ENCODE measurements at places on chromosomes 7 and 10.

DNA sequence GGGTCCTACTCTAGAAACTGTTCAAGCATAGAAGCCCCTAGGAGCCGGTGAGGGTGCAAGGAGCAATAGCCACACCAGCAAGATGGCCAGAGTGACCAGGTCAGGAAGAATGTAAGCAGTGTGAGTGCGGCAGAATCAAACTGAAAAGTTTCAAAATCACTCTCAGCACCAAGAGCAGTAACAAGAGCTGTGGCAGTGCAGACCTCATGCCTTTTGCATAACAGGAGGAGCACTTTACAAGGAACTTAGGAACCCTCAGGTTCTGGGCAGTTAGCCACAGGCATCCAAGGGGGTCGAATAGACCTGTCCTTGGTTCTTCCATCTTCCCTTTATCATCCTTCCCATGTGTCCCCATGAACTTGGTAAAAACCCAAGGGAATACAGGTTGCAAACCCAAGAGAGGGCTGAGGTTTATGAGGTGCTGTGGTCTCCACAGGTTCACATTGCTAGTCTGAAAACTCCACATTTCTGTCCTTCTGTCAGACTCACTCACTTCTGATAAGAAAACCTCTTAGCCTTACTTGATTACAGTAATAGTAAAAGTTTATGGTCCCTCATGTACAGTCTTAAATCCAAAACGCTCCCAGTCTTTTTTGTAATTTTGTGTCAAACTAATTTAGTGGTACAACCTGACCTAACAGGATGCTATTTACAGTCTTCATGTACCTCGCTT lies 78.4 kb downstream of the PON1 start:
- DNase-seq = no peak

GRCh38 chr7:28606421-28606820 lies 194.1 kb downstream of the CREB5 start:
- DNase-seq = no peak

GRCh38 chr7:114426824-114427223 lies 12.2 kb downstream of the FOXP2 start:
- DNase-seq = peak; percentile 18

- DNase-seq = no peak
Measured at GRCh38 chr7:138477081-138477578, 17.1 kb downstream of the TRIM24 start.

GRCh38 chr10:24277771-24278170 lies 68.8 kb downstream of the KIAA1217 start:
- DNase-seq = no peak

GRCh38 chr10:119479532-119479931 lies 63.0 kb downstream of the RGS10 start:
- DNase-seq = no peak

- no peak for DNase-seq
Measured at GRCh38 chr7:151628846-151629604, 109.3 kb upstream of the RHEB start.

- DNase-seq = peak; percentile 5
Measured at GRCh38 chr7:29588900-29589696, 25.5 kb downstream of the PRR15 start.

- DNase-seq = no peak
Measured at GRCh38 chr7:95905167-95905566, 132.8 kb downstream of the DYNC1I1 start.

- no peak for DNase-seq
Measured at GRCh38 chr10:123897146-123897545, 5.5 kb upstream of the CPXM2 start.

Data from kidney glomerular epithelial cell (primary cell).